ENCODE measurements at places on chromosomes 2 and 18.

DNA sequence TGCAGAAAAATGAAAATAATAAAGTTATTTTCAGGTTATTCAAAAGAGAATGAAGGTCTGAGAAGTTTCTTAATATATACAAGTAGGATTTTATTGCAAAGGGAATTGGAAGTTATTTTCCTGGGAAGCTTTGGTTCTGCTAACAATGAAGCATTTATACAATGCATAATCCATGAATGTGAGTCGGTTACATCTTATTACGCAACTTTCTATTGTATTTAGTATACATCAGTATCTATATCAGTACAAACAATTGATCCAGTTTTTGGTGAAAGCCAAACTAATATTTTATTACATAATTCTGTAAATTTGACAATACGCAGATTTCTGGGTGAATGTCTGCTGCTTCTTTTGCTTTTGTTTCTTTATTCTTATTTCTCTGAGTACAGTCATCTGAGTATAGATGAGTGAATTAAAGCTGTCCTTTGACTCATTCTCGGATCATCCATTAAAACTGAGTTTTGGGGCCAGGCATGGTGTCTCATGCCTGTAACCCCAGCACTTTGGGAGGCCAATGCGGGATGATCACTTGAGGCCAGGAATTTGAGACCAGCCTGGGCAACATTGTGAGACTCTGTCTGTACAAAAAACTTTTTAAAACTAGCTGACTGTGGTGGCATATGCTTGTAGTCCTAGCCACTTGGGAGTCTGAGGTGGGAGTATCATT lies 108.5 kb downstream of the SOCS6 start:
- no peaks in the 10 kb centered on the region for H3K36me3 ChIP-seq
- no peaks in the 10 kb centered on the region for H3K4me1 ChIP-seq
- no peak for DNase-seq
- H3K27me3 ChIP-seq, result no peaks in the 10 kb centered on the region
- H3K27ac ChIP-seq, result no peak overlapping the region

- H3K27ac ChIP-seq, result no peak overlapping the region
- no peaks in the 10 kb centered on the region for H3K27me3 ChIP-seq
- no peaks in the 10 kb centered on the region for H3K36me3 ChIP-seq
- DNase-seq, result no peak
- H3K4me1 ChIP-seq, result no peaks in the 10 kb centered on the region
- H3K4me3 ChIP-seq, result no peak overlapping the region
These were observed 81.9 kb upstream of the TMEM178A start for GRCh38 chr2:39583781-39584180.

- no peak overlapping the region for H3K27ac ChIP-seq
- H3K36me3 ChIP-seq, result no peaks in the 10 kb centered on the region
- no peak overlapping the region for H3K4me3 ChIP-seq
These were observed 117.7 kb downstream of the MEMO1 start for GRCh38 chr2:31893094-31893493.

- H3K36me3 ChIP-seq, result no peaks in the 10 kb centered on the region
- no peak overlapping the region for H3K4me3 ChIP-seq
- no peak for DNase-seq
- no peaks in the 10 kb centered on the region for H3K27me3 ChIP-seq
These were observed 115.3 kb upstream of the TANK start for GRCh38 chr2:161044921-161045320.

DNA sequence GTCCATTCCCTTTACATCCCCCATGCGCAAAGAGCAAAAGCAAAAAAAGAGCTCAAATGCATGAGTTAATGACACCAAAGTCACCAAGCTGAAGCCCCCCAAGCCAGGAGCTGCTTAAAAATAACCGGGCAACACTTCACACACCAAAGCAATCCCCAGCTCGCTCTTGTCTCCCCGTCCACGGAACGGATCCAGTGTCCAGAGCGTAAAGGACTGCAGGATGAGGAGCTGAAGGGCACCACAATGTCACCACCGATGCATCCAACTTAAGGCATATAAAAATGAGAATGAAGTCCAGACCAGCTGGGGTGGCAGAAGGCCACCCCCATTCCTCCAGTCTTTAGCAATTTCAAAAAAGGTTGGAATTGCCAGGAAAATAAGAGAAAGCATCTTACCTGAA lies 8.7 kb downstream of the SMAD7 start:
- no peaks in the 10 kb centered on the region for H3K27me3 ChIP-seq
- peak overlapping the region; percentile 94 for H3K4me3 ChIP-seq
- peaks cover 18% of the 10 kb centered on the region for H3K36me3 ChIP-seq
- DNase-seq, result no peak
- H3K4me1 ChIP-seq, result peaks cover 76% of the 10 kb centered on the region

DNA sequence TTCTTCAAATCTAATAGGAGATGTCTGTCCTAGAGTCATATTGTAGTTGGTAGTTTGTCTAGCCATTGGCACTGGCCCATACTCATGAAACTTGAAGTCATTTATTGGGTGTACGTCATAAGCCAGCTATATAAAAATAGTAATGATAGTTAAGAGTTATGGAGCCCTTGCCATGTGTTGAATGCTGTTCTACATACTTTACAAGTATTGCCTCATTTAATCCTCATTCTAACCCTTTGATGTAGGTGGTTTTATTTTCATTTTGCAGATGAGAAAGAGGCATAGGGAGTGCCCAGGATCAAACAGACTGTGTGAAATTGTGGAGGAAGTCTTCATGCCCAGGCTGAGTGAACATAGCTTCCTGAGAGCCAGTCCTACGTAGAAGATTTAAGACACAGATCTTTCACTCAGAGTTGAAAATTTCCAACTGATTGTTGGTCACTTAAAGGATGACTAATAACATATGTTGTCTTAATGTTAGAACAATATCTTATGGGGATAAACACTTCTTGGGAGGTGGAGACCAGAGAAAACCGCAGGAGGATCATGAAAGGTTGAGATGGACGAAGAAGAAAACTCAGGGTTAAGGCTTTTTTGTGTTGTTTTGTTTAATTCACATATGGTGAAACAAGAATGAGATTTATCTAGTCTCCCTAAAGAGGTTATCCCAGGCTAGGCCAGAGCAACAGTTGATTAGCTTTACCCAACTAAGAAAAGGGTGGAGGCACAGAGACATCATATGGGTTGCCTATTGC lies 156.0 kb downstream of the CERS6 start:
- H3K4me1 ChIP-seq, result no peaks in the 10 kb centered on the region
- H3K27me3 ChIP-seq, result no peaks in the 10 kb centered on the region
- H3K36me3 ChIP-seq, result no peaks in the 10 kb centered on the region
- H3K27ac ChIP-seq, result no peak overlapping the region

- H3K4me1 ChIP-seq, result no peaks in the 10 kb centered on the region
- no peak overlapping the region for H3K27ac ChIP-seq
- H3K27me3 ChIP-seq, result no peaks in the 10 kb centered on the region
These were observed 19.4 kb downstream of the CHMP3 start for GRCh38 chr2:86543793-86544192.

- DNase-seq, result no peak
- peak overlapping the region; percentile 52 for H3K27ac ChIP-seq
- H3K36me3 ChIP-seq, result no peaks in the 10 kb centered on the region
- peaks cover 4% of the 10 kb centered on the region for H3K4me1 ChIP-seq
- no peaks in the 10 kb centered on the region for H3K27me3 ChIP-seq
- no peak overlapping the region for H3K4me3 ChIP-seq
These were observed 289.0 kb upstream of the TFPI start for GRCh38 chr2:187842978-187843847.

GRCh38 chr2:101781791-101782426 lies 84.4 kb downstream of the MAP4K4 start:
- no peak overlapping the region for H3K27ac ChIP-seq
- H3K4me1 ChIP-seq, result no peaks in the 10 kb centered on the region
- no peaks in the 10 kb centered on the region for H3K36me3 ChIP-seq

DNA sequence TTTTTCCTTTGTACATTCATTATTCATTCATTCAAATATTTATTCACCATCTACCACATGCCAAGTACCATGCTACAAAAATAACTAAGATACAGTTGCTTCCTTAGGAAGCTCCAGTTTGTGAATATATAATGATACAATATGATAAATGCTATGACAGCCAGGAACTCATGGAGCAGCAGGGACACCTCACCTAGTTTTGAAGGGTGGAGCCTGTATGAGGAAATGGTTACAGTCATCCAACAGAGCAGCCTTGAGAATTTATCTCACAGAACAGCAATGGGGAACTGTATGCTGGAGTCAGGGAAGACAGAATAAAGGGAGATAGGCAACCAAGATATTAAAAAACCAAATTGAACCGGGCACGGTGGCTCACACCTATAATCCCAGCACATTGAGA lies 124.0 kb downstream of the OSBPL1A start:
- H3K36me3 ChIP-seq, result no peaks in the 10 kb centered on the region
- H3K4me3 ChIP-seq, result no peak overlapping the region
- no peak overlapping the region for H3K27ac ChIP-seq
- no peak for DNase-seq
- H3K4me1 ChIP-seq, result no peaks in the 10 kb centered on the region
- no peaks in the 10 kb centered on the region for H3K27me3 ChIP-seq

DNA sequence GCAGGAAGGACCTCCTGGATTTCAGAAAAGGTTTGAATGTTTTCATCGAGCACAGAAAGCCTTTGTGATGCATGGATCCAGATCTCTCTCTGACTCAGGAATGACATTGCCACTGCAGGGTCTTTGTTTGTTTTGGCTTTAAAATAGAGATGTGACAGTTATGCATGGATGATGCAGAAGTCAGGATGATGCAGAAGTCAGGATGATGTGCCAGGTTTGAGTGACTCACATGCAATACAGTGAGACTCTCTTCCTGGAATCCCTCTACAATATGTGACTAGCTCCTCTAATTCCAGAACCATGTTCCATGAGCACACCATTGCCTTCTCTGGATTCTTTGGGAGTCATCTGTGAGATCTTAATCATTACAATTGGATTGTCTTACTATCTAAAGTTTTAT lies 177.9 kb upstream of the RAB6C start:
- H3K36me3 ChIP-seq, result no peaks in the 10 kb centered on the region
- H3K4me1 ChIP-seq, result no peaks in the 10 kb centered on the region
- no peak for DNase-seq
- no peak overlapping the region for H3K4me3 ChIP-seq
- no peaks in the 10 kb centered on the region for H3K27me3 ChIP-seq

GRCh38 chr2:197296835-197297234 lies 13.7 kb downstream of the ANKRD44 start:
- no peak for DNase-seq
- H3K27me3 ChIP-seq, result no peaks in the 10 kb centered on the region
- H3K36me3 ChIP-seq, result no peaks in the 10 kb centered on the region

GRCh38 chr2:28624793-28625701 lies 126.6 kb upstream of the PPP1CB start:
- H3K4me3 ChIP-seq, result peak overlapping the region; percentile 14
- H3K4me1 ChIP-seq, result peaks cover 85% of the 10 kb centered on the region

- H3K4me3 ChIP-seq, result no peak overlapping the region
- H3K27ac ChIP-seq, result no peak overlapping the region
- H3K36me3 ChIP-seq, result no peaks in the 10 kb centered on the region
- no peaks in the 10 kb centered on the region for H3K4me1 ChIP-seq
These were observed 211.7 kb downstream of the CLIP4 start for GRCh38 chr2:29326926-29327325.

- H3K4me1 ChIP-seq, result no peaks in the 10 kb centered on the region
- H3K27ac ChIP-seq, result no peak overlapping the region
- DNase-seq, result no peak
- no peak overlapping the region for H3K4me3 ChIP-seq
These were observed 148.0 kb upstream of the SLC14A2 start for GRCh38 chr18:45467293-45467692.

DNA sequence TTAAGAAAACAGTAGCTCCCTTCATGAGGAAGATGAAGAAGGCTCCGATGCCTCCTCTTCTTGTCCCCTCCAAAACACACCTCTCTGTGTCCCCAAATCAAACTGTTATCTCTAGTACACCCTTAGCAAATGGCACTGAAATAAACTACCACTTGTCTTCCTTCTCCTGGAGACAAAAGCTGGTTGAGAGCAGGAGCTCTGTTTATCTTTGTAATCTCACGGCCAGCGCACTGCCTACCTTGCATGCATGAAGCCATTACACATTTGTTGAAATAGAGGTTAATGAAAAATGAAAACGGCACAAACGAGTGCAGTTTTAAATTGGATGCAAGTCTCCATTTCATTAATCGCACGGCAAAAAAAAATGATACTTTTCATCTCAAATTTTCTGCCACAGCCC lies 113.7 kb downstream of the EPB41L3 start:
- no peak for DNase-seq
- no peak overlapping the region for H3K27ac ChIP-seq
- H3K4me3 ChIP-seq, result no peak overlapping the region
- H3K27me3 ChIP-seq, result no peaks in the 10 kb centered on the region

DNA sequence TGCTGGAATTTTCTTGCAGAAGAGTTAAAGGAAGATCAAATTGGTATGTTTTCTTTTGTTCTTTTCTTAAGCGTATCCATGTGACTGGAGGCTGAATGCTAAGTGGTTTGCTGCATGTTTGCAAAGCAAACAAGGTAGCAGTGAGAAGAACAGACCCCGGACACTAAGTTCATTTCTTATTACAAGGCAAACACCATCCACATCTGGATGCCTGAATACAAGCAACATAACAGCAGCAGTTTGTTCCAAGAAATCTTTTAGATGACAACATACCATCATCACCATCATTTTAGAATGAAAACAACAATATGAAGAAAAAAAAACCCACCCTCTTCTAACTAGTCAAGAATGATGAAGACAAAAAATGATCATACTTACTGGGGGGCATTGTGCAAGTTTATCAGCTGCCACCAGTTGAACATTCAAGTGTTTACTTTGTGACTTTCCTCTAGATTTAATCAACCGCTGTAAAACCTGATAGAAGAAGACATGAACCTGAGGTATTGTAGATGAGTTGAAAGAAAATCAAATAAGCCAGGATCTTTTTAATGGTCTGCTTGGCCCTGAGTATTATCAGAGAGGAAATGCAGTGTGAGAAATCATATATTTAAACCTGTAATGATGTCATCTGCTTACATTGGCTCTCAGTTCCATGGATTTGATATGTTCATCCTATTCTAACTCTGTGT lies 25.0 kb upstream of the ARL5A start:
- no peak overlapping the region for H3K4me3 ChIP-seq
- H3K4me1 ChIP-seq, result no peaks in the 10 kb centered on the region
- DNase-seq, result no peak
- no peak overlapping the region for H3K27ac ChIP-seq
- H3K36me3 ChIP-seq, result no peaks in the 10 kb centered on the region
- H3K27me3 ChIP-seq, result no peaks in the 10 kb centered on the region

DNA sequence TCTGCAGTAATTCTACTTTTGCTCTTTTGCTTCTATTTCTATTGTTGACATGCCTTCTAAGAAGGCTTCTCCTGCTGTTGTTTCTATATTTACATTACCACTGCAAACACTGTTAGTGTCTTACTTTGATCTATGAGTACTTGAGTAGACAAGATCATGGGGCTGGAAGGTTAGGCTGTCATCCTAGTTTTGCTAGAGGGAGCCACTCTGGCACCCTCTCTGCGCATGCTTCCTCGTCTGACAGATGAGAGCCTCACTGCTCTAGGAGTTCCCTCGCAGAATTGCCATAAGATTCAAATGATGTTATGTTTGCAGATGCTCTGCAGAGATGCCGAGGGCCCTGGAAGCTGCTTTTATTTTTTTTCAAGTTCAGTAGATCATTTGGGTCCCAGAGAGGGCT lies 185.6 kb downstream of the RNF144A start:
- no peak overlapping the region for H3K4me3 ChIP-seq
- H3K4me1 ChIP-seq, result no peaks in the 10 kb centered on the region
- no peaks in the 10 kb centered on the region for H3K36me3 ChIP-seq
- no peaks in the 10 kb centered on the region for H3K27me3 ChIP-seq

- no peak for DNase-seq
- H3K27me3 ChIP-seq, result no peaks in the 10 kb centered on the region
- H3K36me3 ChIP-seq, result no peaks in the 10 kb centered on the region
- H3K27ac ChIP-seq, result no peak overlapping the region
These were observed 66.3 kb downstream of the IRS1 start for GRCh38 chr2:226733189-226733858.

GRCh38 chr2:225011585-225011984 lies 30.7 kb downstream of the DOCK10 start:
- DNase-seq, result no peak
- no peaks in the 10 kb centered on the region for H3K4me1 ChIP-seq
